ENCODE measurements at places on chromosomes 6 and 20.

GRCh38 chr6:27757307-27757706 is 154.9 kb downstream of the OR2B2 start:
- DNase-seq: peak; percentile 13

GRCh38 chr6:37840143-37840939 is 20.8 kb downstream of the ZFAND3 start:
- no peak for DNase-seq

DNA sequence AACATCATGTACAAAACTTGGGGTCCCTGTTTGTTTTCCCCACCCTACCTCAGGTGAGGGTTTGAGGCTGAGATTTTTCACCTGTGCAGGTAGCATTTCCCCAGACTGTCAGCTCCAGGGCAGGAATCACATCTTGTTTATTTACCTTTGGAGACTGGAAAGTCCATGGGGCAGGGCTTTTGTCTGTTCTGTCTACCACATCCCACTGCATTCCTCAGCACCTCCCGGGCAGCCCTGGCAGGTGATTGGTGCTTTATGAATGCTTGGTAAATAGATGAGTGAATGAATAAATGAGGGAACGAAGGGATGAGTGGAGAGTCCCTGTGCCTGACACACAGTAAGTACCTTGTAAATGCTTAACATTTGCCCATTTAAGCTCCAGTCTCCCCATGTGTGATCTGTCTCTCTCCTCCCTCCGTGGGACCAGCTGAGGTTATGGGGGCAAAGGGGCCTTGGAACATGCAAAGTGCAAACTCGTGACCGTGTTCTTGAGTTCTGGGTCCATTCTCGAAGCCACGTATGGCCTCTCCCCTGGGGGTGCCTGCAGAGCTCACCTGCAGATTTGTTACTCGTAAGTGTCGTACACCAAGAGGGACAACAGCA is 69.7 kb upstream of the PMEPA1 start:
- DNase-seq: peak; percentile 63

GRCh38 chr6:157461000-157461915 is 80.3 kb downstream of the ZDHHC14 start:
- peak; percentile 3 for DNase-seq

- no peak for DNase-seq
These were observed 471.8 kb upstream of the MAN1A1 start for GRCh38 chr6:119821380-119821779.

DNA sequence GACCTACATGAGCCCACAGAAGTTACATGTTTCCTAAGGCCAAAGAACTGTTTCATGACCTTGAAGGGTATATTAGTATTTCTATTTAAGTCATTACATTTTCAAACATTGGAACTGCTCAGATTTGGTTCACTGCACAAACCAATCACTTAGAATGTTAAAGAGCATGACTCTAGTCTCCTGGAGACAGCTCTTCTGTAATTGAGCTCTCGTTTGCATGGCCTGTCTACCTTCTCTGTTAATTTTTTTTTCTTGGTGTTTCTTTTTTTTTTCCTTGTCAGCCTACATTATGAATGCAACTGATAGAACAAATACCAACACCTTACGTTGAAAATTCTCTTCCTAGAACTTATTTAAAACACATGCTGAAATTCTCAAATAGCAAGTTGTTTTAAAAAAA is 860.2 kb upstream of the MAP3K7 start:
- no peak for DNase-seq

DNA sequence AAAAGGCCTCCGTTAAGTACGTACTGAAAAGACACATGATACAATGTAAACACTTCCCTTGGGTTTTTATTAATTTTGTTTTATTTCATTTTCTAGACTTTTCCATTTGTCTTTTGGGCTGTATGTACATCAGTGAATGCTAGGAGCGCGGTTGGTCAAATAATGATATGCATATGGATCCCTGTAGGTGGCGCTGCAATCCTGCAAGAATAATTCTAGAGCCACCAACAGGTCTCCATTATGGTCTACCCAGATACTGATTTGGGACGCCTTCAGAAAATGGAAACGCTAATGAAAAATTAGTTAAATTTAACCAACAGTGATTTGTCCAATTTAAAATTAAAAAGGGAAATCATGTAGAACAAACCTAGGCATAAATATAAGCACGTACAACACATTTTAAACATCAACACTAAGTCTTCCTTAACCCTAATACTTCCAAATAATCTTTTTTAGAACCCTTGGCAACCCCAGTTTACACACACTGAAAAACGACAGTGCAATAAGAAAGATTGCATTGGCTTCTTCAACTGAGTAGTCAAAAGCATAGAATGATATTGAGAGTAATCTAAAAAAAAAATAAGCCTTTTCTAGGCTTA is 433.5 kb downstream of the RFPL4B start:
- peak; percentile 58 for DNase-seq

GRCh38 chr20:48571949-48572847 is 255.6 kb downstream of the PREX1 start:
- no peak for DNase-seq

- no peak for DNase-seq
These were observed 1288.6 kb upstream of the CITED2 start for GRCh38 chr6:140663094-140663493.

- DNase-seq: no peak
These were observed 81.7 kb downstream of the FAM217A start for GRCh38 chr6:3997177-3997770.

DNA sequence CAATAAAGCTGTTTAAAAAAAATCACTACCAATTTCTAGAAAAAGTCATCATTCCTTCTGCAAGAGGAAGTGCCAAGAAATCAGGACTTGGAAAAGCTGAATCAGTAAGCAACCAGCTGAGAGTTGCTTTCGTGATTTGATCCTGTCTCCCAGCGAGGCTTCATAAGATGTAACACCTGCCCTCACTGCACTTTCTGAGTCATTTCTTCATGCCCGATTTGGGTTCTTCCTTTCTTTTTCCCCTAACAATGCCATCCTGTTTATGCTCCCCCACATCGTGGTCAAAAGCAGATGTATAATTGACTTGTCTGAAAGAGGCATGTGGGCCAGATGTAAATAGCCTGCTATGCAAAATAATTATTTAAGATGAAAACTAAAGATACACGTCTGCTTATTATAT is 52.1 kb downstream of the RIPOR2 start:
- DNase-seq: no peak

GRCh38 chr20:46572153-46572552 is 21.7 kb upstream of the OCSTAMP start:
- DNase-seq: no peak

DNA sequence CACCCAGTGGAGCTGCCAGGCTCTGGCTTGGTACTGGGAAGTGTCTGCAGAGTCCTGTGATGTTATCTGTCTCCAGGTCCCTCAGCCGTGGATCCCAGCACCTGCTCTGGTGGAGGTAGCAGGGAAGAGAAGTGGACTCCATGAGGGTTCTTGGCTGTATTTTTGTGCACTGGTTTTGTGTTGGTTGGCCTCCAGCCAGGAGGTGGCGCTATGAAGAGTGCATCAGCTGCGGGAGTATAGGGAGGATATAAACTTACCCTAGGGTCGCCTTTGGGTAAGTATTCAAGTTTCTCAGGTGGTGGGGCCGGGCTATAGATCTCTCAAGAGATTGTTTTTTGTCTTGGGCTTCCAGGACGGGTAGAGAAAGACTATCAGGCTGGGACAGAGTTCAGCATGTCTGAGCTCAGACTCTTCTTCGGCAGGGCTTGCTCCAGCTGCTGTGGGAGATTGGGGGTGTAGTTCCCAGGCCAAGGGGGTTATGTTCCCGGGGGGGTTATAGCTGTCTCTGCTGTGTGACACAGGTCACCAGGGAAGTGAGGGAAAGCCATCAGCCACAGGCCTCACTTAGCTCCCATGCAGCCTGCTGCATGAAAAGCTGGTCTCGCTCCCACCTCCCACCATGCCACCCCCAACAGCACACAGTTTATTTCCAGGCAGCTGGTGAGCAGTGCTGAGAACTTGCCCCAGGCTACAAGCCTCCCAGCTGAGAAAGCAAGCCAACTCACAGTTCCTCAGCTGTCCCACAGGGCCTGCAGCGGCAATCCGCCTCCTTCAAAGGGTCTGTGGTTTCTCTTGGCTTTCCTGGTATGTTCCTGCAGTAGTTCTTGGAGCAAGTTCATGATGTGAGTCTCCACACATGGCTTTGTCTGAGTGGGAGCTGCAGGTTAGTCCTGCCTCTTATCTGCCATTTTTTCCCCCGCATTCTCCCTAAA is 115.7 kb downstream of the AIG1 start:
- no peak for DNase-seq

DNA sequence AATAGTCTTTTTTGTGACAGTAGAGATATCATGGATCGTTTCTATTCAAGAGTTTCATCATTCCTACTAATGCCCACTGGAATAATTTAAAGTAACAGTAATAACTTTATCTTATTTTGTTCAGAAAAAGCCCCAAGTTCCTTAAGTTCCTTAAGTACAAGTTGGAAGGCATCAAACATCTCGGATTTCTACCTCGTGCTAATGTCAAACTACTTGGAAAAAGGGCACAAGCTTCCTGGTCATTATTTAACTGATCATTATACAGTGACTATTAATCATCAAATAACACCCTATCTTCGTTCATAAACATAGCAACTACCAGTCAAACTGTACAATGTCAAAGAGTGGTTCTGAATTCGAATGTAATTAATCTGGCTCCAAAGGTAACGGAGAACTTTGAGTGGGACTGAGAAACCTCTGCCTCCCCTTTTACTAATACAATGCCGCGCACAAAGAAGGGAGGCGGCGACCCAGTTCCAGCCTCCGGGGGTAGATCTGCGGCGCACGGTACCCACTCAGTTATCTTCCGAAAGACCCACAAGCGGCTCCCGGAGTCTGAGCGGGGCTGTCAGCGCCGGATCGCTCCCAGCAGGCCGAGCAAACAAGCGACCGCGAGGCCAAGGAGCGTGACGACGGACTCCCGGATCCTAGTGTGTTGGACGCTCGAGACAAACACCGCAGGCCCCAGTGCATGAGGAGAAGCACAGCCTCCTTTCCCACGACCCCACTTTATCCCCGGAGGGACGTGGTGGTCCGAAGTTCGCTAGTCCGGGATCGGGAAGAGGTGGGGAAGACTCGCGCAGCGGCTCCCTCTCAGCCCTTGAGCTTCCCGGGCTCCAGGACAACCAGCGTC is 716 bp downstream of the SHPRH start:
- peak; percentile 27 for DNase-seq

- no peak for DNase-seq
These were observed 5.2 kb downstream of the SLC35D3 start for GRCh38 chr6:136927292-136927691.

GRCh38 chr6:146258206-146258605 is 229.3 kb downstream of the GRM1 start:
- no peak for DNase-seq

DNA sequence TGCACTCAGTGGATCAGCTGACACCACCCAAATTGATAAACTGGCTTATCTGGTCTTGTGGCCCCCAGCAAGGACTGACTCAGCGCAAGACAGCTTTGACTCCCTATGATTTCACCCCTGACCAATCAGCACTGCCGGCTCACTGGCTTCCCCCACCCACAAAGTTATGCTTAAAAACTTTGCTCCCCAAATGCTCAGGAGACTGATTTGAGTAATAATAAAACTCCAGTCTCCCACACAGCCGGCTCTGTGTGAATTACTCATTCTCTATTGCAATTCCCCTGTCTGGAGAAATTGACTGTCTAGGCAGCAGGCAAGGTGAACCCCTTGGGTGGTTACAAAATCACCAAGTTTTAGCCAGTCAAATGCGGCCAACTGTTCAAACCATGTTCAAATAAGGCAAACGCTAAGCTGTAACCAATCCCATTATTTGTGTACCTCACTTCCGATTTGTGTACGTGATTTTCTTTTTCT is 32.5 kb downstream of the SLC22A2 start:
- DNase-seq: no peak

- DNase-seq: peak; percentile 58
These were observed 32.9 kb upstream of the ERVFRD-1 start for GRCh38 chr6:11144393-11144851.

- DNase-seq: no peak
These were observed 6.5 kb upstream of the UQCC2 start for GRCh38 chr6:33717934-33718455.

DNA sequence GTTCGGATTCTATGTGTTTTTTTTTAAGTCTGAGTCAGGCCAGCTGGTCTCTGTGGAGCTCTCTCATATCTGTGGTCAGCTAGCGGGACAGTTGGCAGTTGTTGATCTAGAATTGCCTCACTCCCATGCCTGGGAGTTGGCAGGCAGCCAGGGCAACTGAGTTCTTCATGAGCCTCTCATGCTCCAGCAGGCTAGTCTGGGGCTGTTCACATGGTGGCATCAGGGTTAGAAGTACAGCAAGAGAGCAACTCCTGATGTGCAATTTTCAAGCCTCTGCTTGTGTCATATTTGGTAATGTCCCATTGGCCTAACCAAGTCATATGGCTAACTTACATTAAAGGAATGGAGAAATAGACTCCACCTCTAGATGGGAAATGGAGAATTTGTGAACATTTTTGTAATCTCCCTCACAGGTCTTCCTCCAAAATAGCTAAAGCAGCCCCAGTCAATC is 6.7 kb upstream of the IFT52 start:
- peak; percentile 54 for DNase-seq

DNA sequence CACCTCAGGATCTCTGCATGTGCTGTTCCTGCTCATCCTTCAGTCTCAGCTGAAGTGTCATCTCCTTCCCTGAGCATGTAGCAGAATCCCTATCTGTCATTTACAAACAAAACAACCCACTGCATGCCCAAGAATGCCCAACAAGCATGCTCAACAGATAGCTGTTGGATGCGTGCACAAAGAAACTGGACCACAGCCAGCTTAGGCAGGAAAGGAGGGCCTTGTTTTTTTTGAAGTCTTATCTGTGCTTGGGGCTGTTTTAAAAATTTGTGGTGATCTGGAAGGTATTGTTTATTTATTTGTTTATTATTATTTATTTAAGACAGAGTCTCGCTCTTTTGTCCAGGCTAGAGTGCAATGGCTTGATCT is 18.5 kb upstream of the SLC16A10 start:
- no peak for DNase-seq

DNA sequence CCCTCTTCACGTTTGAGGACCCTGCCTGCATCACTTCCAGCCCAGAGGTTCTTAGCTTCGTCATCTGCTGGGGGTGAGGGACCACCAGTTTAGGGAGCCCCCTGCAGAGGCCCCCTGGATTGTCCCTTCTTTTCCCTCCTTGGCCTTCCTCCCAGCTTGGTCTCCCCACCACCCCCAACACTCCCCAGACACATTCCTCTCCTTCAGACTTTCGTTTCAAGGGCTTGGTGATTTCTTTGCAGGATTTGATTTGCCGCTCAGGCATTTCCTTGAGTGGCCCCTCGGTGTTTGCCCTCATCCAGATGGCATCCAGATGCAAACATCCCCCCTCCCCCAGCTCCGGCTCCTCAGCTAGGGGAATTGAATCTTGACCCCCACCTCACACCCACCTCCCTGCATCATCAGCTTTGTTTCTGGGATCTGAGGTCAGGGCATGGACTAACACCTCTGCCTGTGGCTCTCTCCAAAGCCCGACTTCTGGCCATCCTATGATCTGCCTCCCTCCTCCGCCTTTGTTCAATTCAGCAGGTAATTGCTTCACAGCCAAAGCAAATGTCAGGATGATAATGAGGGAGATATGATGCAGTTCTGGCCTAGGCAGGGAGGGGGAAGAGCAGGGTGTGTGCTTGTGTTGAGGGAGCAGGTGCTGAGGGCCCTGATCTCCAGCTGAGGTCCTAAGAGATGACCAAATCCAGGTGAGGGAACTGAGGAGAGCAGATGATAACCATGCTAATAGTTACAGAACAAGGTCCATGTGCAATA is 141.5 kb downstream of the VEGFA start:
- DNase-seq: peak; percentile 16
